ENCODE measurements at places on chromosomes 7 and 10. TPM values are rescaled to one million over a fixed set of nuclear protein-coding genes. Genes with fewer than 3 reads are reported as not detected.

GRCh38 chr10:54749623-54750022, 51.4 kb downstream of the PCDH15 start:
- no peak overlapping the region for H3K27ac ChIP-seq
- H3K4me1 ChIP-seq: no peaks in the 10 kb centered on the region
- H3K27me3 ChIP-seq: no peaks in the 10 kb centered on the region
- no peak for DNase-seq

DNA sequence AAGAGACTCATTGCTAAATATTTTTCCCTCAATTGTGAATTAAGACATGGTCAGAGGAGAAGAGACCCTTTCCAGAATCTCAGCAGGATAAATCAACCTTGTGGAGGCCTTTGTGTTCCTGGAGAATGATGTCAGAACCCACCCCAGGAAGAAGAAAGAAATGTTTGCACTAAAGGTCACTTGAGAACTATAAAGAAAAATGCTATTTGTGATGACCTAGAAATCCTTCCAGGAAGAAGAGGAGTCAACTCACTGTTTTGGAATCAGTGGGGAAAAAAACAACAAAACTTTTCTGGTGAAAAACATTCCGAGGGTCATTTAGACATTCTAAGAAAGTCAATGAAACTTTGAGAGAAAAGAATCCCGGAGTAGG, 129.1 kb upstream of the ANKRD1 start:
- H3K4me1 ChIP-seq: no peaks in the 10 kb centered on the region
- H3K36me3 ChIP-seq: no peaks in the 10 kb centered on the region
- DNase-seq: no peak
- H3K27me3 ChIP-seq: no peaks in the 10 kb centered on the region

DNA sequence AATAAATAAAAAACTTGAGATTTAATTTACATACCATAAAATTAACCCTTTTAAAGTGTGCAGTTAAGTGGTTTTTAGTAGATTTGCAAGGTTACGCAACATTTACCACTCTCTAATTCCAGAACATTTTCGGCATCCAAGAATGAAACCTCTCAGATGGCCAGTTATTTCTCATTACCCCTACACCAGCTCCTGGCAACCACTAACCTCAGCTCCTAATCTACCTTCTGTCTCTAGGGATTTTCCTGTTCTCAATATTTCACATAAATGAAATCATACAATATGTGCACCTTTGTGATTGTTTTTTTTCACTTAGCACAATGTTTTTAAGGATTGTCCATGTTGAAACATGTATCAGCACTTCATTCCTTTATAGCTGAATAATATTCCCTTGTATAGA, 45.1 kb downstream of the INPP5F start:
- no peak for DNase-seq
- peak overlapping the region; percentile 67 for H3K27ac ChIP-seq
- no peaks in the 10 kb centered on the region for H3K27me3 ChIP-seq
- no peak overlapping the region for H3K4me3 ChIP-seq
- H3K36me3 ChIP-seq: no peaks in the 10 kb centered on the region

- no peaks in the 10 kb centered on the region for H3K4me1 ChIP-seq
- DNase-seq: no peak
- no peak overlapping the region for H3K4me3 ChIP-seq
- H3K36me3 ChIP-seq: no peaks in the 10 kb centered on the region
- H3K27ac ChIP-seq: no peak overlapping the region
These were observed 124.8 kb downstream of the PPP1R17 start for GRCh38 chr7:31811650-31812461.

DNA sequence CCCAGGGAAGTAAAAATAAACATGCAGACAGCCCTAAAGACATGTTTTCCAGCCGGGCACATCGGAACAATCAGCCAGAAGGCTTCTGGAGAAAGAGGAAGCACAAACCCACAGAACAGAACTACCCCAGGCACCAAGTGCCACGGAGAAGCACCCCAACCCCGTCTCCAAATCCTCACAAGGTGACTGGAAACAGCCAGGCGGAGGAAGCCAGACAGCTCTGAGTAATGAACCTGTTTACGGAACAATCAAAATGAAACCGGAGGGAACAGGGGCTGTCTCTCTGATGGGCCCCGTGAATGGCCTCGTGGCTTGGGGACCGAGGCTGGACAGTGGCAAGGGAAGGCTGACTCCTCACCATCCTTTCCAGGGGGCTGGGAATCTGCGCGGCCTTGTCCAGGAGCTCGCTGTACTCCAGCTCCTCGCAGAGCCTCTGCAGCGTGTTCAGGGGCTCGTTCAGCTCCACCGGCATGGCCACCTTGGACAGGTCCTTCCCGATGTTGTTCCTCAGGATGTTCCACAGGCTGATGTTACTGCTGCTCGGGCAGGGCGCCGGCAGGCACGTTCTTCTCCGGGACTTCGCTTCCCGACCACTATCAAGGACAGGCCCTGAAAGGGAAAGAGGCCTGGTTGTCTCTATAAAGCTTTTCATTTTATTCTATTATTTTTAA, 77.0 kb upstream of the GSDME start:
- H3K27me3 ChIP-seq: no peaks in the 10 kb centered on the region
- H3K4me3 ChIP-seq: no peak overlapping the region
- DNase-seq: no peak
- no peaks in the 10 kb centered on the region for H3K4me1 ChIP-seq
- no peaks in the 10 kb centered on the region for H3K36me3 ChIP-seq

GRCh38 chr7:137634356-137634755, 212.4 kb downstream of the DGKI start:
- no peaks in the 10 kb centered on the region for H3K4me1 ChIP-seq
- H3K4me3 ChIP-seq: no peak overlapping the region
- H3K36me3 ChIP-seq: no peaks in the 10 kb centered on the region
- H3K27ac ChIP-seq: no peak overlapping the region
- no peaks in the 10 kb centered on the region for H3K27me3 ChIP-seq
- no peak for DNase-seq

DNA sequence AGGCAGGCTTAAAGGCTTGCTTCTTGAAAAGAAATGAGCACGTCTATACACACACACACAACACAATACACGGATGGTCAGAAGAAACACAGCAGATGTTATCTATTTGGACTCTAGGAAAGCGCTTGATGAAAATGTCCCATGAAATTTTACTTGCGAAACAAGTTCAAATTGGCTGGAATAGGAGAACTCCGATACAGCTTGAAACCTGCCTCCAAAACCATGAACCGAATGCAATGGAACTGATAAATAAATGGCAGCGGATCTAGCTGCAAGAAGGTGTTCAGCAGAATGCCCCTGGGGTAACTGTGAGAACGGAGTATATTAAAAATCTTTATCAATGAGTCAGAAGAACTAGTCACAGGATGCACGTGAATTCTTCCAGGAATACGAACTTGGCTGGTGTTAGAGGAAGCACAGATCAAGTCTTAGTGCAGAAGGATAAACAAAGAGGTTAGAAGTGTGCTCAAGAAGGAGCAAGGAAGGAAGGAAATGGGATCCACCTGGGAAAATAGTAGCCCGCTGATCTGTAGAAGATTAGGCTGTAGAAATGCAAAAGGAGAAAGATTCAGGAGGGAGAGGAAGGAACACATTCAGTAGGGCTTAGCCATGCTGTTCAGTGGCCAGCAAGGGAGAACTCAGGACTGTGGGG, 142.0 kb upstream of the PRKCQ start:
- peak overlapping the region; percentile 82 for H3K27ac ChIP-seq
- peak; percentile 26 for DNase-seq
- H3K36me3 ChIP-seq: no peaks in the 10 kb centered on the region

- no peak for DNase-seq
- no peaks in the 10 kb centered on the region for H3K27me3 ChIP-seq
- no peaks in the 10 kb centered on the region for H3K36me3 ChIP-seq
- no peak overlapping the region for H3K4me3 ChIP-seq
These were observed 108.4 kb downstream of the KLF6 start for GRCh38 chr10:3676564-3676963.

- no peak overlapping the region for H3K4me3 ChIP-seq
- no peaks in the 10 kb centered on the region for H3K36me3 ChIP-seq
- H3K4me1 ChIP-seq: no peaks in the 10 kb centered on the region
- DNase-seq: no peak
These were observed 400.4 kb downstream of the CDC14C start for GRCh38 chr7:49324707-49325106.

Gene DGKI
- 2.9 TPM for total RNA-seq

Gene PNLIPRP1
- not detected for total RNA-seq

Data from uterus (tissue), 4 donors.